G401 (cell line): ENCODE measurements at places on chromosomes 11 and 22. TPM values are rescaled to one million over a fixed set of nuclear protein-coding genes. Genes with fewer than 3 reads are reported as not detected.

Gene SPTBN2
- 102 and 103 TPM in 2 replicates for total RNA-seq

Gene INPP5J
- total RNA-seq: 0.74 and 3.0 TPM in 2 replicates

Gene KRTAP5-1
- not detected in 2 replicates for total RNA-seq

Gene MYOD1
- 0.12 TPM in 1 of 2 replicates, not detected in the other for total RNA-seq

Gene SYT13
- not detected in 2 replicates for total RNA-seq

Gene SULT4A1
- 5.5 and 9.5 TPM in 2 replicates for total RNA-seq

Gene KCNJ1
- total RNA-seq: not detected in 2 replicates

Gene C11orf87
- total RNA-seq: not detected in 2 replicates

Gene SCO2
- total RNA-seq: 4.9 and 6.8 TPM in 2 replicates

Gene PARVG
- not detected in 2 replicates for total RNA-seq

Gene SAA2
- not detected in 2 replicates for total RNA-seq

Gene WT1
- not detected in 2 replicates for total RNA-seq

Gene GTSE1
- total RNA-seq: 23.4 and 46.3 TPM in 2 replicates

Gene GVQW3
- total RNA-seq: 1.4 and 5.2 TPM in 2 replicates

Gene TMPRSS5
- total RNA-seq: not detected in 2 replicates

Gene OSBP
- total RNA-seq: 66.3 and 74.1 TPM in 2 replicates

Gene ZNF214
- 3.6 and 6.9 TPM in 2 replicates for total RNA-seq

Gene MUC6
- total RNA-seq: not detected in 2 replicates
